ENCODE measurements at places on chromosomes 11 and 22.

- no peak for DNase-seq
Observed at GRCh38 chr11:108565653-108566052, 27.9 kb downstream of the EXPH5 start.

DNA sequence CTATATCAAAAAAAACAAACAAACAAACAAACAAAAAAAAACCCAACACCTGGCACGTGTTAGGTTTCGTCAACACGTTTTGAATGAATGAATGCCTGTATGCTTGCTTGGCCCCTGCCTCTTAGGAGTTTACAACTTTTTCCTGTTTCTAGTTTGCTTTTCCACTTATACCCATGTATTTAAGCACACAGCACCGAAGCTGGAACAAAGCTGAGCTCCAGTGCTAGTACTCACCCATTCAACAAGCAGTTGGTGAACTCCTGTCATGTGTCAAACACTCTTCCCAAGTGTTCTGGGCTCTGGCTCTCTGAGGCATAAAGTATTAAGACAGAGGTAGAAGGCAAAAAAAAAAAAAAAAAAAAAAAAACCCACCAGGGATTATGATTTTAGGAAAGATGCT is 599.3 kb downstream of the BUD13 start:
- peak; percentile 68 for DNase-seq

- DNase-seq, result no peak
Observed at GRCh38 chr11:70820311-70820710, 422.0 kb downstream of the CTTN start.

GRCh38 chr11:2211113-2211971 is 39.7 kb upstream of the TH start:
- DNase-seq, result no peak

DNA sequence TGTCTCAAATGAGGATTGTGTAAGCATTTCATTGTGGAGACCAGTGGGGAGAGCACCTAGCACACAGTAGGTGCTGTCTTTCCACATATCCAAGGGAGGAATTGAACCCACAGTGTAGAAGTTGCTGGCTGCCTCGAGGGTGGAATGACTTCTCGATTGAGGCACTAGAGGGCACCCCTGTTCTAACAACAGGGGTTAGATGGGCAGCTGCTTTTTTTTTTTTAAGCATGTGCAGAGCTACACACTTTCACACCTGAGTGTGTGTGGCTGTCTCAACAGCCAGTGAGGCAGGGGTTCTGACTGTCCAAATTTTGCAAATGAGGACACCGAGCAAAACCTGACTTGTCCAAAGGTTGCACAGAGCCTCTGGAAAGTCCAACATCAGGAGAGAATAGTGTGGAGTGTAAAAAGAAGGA is 118.2 kb upstream of the CRYBB3 start:
- no peak for DNase-seq

GRCh38 chr22:50298937-50299784 is 8.3 kb downstream of the PLXNB2 start:
- no peak for DNase-seq

- DNase-seq, result no peak
Observed at GRCh38 chr22:45708145-45708544, 36.5 kb downstream of the ATXN10 start.

DNA sequence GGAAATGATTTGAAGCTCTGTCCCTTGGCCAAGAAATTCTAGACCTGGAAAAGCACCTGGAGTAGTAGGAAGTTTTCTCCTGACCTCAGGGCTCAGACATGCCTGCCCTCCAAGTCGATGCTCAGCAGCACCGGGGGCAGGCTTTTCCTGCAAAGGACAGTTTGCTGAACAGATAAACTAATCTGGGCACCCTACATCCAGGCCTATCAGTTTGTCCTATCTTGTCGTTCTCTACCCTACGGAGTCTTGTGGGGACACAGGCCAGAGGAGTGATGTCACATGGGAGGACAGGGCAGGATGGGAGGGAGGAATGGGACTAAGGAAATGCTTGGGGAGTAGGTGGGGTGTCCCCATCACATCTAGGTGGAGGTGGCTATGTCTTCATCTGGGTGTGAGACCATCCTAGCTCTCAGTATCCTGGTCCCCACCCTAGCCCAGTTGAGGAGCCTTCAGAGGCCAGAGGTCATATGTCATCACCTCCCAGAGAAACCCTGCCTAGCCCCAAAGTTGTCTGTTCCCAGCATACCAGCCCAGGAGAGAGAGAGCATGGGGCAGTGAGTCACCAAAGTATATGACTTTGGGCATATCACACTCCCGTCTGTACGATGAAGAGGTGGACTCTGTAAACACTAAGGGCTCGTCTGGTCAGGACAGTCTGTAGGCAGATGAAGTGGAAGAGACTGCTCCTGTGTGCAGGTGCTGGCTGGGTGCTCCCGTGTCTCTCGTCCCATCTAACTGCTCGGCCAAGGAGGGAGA is 18.1 kb upstream of the FCHSD2 start:
- no peak for DNase-seq

- DNase-seq, result no peak
Observed at GRCh38 chr22:45683680-45684079, 12.0 kb downstream of the ATXN10 start.

- no peak for DNase-seq
Observed at GRCh38 chr11:66324664-66325063, 7.8 kb upstream of the CD248 start.

- DNase-seq, result no peak
Observed at GRCh38 chr11:35661534-35661933, 1.0 kb upstream of the TRIM44 start.

DNA sequence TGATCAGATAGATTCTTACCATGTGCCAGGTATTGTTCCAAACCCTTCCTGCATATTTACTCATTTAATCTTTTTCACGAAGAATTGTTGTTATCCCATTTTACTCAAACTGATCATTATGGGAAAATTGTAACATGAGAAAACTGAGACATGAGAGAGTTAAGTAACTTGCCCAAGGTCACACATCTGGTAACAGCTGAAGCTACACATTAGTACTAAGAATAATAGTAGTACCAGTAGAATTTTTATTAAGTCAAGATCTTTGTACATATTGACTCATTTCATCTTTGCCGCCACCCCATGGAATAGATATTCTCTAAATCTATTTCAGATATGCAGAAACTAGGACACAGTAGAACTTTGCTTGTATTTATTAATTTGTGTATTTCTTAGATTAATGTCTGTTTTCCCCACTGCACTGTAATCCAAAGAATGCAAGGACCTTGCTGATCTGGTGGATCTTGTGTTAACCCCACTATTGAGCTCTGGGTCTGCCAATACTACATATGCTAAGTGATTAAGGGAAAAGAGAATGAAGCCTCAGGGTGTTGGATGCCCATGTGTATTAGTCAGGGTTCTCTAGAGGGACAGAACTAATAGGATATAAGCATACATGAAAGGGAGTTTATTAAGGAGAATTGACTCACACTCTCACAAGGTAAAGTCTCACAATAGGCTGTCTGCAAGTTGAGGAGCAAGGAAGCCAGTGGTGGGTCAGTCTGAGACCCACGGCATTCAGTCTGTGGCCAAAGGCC is 72.8 kb downstream of the PARVA start:
- DNase-seq, result no peak

GRCh38 chr11:122156940-122157382 is 40.9 kb upstream of the BLID start:
- DNase-seq, result no peak

GRCh38 chr22:31337178-31337577 is 9.0 kb downstream of the PATZ1 start:
- no peak for DNase-seq

DNA sequence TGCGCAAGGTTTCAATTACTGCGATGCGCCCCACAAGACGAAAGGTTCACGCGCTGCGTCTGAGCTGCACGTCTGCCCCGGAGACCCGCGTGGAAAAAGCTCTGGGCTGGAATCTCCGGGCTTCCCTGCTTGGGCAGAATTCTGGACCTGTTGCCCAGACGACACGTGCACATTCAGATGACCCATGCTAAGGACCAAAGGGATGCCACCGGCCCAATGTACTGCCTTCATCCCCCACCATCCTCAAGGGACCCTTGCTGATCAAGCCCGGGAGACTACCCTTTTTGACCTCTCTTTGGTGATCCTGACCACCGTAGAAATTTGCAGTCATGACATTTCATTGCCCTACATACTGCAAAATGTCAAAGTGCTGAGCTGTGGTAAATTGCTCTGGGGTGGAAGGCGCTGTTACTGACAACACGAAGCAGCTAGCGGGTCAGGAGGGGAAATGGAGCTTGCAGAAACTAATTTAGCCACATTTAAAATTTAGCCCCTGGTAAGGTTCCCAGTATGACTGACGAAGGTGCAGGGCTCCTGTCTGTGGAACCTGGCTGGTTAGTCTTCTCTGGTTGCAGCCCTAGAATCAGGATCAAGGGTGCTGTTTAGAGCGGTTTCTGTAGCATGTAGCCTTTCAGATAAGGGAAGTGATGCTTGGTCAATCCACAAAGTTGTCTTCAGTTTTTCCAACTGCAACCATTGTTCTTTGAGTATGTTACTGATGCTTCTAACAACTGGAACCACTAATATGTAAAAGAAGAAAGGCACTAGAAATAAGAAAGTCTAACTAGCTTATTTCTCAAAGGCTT is 81.9 kb downstream of the PRR5L start:
- no peak for DNase-seq

DNA sequence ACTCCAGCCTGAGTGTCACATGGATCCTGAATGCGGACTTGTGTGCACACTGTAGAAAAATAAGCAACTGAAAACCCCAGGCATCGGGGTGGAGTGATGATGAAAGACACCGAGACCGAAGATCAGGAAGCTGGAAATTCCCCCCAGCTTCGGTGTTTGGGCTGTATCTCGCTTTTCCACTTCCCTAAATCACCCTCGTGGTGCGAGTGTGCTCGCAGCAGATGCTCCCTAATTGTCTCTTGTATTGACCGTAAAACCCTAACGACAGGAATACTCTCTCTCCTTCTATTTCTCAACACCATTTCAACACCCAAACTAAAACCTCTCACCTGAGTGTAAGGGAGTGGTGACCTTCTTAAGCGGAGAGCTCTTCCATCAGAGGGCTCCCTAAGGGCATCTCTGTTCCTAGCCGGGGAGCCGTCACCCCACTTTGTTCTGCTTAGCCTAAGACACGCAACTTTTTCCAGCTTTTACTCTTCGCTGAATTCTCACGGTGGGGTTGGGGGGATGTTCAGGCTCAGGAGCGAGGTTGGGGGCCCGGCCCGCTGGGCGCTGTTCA is 635 bp upstream of the GRK3 start:
- no peak for DNase-seq

GRCh38 chr11:75763846-75764245 is 4.7 kb upstream of the DGAT2 start:
- no peak for DNase-seq

- DNase-seq, result no peak
Observed at GRCh38 chr22:46833228-46833627, 70.8 kb downstream of the TBC1D22A start.

GRCh38 chr11:21426931-21427330 is 757.5 kb downstream of the NELL1 start:
- DNase-seq, result no peak

DNA sequence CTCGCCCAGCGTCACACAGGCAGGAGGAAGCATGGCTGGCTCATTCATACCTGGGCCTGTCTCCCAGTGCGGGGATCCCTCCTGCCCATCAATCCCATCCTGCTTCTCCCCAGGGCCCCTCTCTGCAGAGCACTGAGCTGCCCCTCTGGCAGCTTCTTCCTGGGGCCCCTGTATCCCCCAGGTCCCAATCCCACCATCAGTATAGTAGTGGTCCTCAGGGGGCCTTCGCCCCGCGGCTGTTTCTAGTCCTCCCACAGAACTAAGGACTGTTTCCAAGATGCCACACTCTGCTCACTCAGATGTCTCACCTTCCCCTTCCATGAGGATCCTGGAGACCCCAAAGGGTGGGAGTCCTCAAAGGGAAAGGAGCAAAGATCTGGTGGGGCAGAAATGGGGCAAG is 97.6 kb downstream of the PDE2A start:
- DNase-seq, result no peak

GRCh38 chr22:23122216-23122957 is 19.4 kb downstream of the RSPH14 start:
- no peak for DNase-seq

Data from esophagus muscularis mucosa (tissue), 4 donors.